Stimulated activated effector memory CD8-positive, alpha-beta T cell treated with anti-CD3 and anti-CD28 coated beads, Interleukin-12 subunit alpha, Interleukin-12 subunit beta, amount 100 ng/mL, for 72 hours (primary cell): ENCODE measurements at places on chromosomes 12 and 14.

- DNase-seq: no peak
These were observed 691.1 kb downstream of the FLRT2 start for GRCh38 chr14:86221000-86221399.

DNA sequence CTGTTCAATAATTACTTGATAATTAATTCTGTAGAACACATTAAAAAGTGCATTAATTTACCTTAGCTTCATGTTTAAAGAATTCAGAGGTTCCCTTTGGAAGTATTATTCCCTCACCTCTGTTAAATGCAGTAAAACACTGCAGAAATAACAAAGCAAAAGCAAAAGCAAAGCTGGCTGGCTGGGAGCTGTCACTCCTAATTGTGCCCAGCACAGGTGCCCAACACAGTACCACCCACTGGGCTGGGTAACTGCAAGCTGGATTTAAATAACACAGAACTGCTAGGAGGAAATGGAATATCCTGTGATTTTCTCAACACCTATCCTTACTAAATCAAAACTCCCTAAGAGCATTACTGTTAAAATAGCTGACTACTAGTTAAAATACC is 72.6 kb downstream of the SLC2A13 start:
- no peak for DNase-seq

DNA sequence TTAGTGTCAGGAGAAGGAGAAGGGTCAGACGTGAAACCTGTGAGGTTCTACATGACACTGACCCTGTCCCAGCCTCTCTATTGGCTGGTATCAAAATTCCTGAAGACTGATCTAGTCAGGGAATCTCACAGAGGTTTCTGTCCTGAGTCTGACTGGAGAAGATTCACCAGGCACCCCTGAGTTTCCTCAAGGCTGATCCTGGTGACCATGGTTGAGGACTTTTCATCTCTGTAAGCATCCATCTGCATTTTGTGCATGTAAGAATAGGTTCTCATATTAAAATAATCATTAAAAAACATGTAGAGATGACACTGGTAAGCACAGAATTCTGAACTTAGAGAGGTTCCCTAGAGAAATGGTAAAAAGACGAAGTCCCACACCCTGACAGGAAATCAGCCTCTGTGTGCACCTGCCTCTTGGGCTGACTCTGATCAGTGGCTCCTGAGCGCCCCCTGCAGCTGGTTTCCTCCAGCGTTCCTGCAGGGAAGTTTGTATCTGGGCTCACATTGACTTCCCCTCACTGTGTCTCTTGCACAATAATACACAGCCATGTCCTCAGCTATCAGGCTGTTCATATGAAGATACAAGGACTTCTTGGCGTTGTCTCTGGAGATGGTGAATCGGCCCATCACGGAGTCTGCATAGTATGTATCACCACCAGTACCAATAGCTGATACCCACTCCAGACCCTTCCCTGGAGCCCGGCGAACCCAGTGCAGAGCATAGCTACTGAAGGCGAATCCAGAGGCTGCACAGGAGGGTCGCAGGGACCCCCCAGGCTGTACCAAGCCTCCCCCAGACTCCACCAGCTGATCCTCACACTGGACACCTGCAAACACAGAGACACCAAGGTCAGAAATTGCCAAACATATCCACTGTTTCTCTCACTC is 991.9 kb downstream of the TMEM121 start:
- peak; percentile 90 for DNase-seq

GRCh38 chr12:121404734-121405133 is 4.8 kb downstream of the RNF34 start:
- no peak for DNase-seq

DNA sequence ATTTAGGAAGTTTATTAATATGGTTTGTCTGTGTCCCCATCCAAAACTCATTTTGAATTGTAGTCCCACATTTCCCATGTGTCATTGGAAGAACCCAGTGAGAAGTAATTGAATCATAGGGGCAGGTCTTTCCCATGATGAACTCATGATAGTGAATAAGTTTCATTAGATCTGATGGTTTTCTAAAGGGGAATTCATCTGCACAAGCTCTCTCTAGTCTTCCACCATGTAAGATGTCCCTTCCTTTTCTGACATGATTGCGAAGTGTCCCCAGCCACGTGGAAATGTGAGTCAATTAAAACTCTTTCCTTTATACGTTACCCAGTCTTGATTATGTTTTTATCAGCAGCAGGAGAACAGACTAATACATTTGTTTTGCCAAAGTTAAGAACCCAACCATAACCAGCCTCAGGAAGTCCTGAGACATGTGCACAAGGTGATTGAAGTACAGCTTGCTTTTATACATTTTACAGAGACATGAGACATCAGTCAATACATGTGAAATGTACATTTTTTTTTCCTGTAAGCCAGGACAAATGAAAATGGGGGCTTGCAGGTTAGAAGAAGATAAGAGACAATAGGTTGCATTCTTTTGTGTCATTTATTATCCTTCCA is 1136.7 kb downstream of the TMEM121 start:
- DNase-seq: no peak

DNA sequence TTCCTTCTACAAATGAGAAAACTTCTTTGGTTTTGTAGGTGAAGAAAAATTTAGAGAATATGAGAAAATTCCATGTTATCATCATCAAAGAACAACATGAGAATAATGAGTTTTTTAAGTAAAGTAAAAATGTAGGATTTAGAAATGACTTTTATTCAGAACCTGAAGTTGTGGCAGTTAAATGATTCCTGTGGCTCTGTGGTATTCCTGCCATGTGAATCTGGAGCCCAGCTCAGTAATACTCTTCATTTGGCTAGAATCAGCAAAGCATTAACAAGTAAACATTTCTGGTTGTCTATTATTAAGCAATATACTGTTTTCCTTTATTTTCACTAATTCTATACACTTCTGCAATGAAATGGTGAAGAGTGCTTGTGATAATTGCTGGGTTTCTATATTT is 95.6 kb upstream of the E2F7 start:
- no peak for DNase-seq

DNA sequence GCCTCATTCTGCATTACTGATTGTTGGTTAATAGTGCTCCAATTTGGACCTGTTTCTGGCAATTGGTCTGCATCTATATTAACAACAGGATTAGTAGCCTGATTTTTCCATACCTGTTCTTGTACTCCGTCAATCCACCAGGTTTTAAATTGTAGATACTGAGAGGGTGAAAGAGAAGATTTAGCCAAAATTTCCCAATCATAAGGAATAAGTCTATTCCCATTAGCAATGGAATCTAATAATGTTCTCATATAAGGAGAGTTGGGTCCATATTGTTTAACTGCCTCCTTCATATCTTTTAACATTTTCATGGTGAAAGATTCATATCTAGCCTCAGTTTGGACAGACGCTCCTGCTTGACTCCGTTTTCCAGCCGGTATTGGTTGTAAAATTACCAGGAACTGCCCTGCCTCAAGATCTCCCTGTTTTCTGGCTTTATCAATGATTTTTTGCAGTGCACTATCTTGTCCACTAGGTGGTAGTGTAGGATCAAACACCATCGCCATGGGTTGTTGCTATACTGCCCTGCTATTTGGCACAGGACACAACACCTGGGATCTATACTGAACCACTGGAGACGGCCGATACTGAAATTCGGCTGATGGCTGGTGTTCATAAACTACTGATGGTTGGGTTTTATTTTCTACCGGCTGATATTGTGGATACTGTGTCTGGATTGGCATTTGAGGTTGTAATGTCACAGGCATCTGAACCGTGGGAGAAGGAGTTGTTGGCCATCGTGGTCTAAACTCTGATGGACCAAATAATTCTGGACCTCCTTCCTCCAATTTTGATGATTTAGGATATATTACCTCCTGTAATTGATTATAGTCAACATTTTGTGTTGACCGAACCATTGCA is 25.2 kb downstream of the DHRS4L2 start:
- DNase-seq: peak; percentile 32

DNA sequence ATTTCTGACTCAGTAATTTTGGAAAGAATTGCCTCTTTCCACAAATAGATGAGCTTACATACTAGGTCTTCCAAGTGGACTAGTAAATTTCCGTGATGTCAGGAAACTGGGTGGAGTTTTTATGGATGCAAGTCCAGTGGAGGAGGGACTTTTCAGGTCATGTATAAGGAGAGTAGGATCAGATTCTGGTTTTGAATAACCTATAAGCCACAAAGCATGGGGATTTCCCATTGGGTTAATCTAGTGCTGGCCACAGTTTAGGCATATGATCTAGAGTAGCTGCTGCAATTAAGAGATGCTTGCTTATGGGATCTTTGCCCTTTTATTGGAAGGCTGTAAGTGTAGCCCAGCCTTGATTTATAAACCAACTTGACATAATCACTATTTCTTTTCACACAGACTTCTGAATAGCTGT is 33.8 kb downstream of the STK38L start:
- DNase-seq: peak; percentile 49

DNA sequence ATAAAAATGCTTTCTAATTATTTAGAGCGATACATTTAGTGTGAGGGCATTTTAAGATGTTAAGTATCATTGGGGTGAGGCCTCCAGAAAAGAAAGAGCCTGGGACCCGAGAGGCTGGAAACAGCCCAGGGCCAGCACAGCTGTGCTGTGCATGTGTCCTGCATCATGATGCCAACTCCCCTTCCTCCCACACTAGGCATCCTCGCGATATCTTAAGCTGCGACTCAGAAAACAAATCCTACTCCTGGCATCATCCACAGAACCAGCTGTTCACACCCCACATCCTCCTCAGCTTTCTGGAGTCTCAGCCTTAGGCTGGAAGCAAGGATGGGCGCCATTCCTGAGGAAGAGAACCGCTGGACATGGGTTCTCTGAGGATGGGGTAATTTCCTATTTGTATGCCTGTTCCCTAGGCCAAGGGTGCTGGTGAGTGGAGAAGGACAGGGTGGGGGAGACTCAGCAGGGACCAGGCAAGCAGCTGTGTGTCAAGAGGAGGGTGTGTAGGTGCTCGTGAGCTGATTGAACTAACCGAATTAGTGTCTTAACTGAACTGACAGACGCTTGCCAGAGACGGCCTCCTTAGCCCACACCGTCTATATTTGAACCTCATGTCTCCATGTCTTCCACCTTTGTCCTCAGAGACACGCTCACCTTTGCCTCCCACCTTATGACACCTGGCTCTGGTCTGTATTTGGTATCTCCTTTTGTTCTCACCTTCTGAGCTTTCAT is 15.6 kb upstream of the MCRS1 start:
- no peak for DNase-seq

DNA sequence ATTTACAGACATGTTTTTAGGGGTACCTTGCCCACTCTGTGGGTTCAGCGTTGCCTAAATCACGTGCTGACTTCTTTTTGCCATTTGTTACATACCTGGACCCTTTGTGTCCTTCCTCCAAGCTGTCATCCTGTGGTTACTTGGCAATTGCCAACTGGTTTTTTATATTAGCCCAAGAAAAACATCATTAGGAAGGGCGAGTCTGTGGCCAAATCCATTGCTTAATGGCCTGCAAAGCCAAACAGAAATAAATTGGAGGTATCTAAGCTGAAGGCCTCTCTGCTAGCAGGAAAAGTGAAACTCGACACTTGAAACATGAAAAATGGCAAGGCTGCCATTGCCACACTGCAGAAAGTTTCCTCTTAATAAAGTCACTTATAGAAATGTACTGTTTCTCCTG is 190.4 kb downstream of the NUAK1 start:
- no peak for DNase-seq

GRCh38 chr12:75819512-75819911 is 212.1 kb downstream of the PHLDA1 start:
- no peak for DNase-seq

- DNase-seq: no peak
These were observed 3.7 kb downstream of the EFS start for GRCh38 chr14:23361320-23361719.

GRCh38 chr12:41460906-41461305 is 272.8 kb downstream of the PDZRN4 start:
- no peak for DNase-seq

GRCh38 chr12:3244219-3244750 is 167.1 kb downstream of the TSPAN9 start:
- no peak for DNase-seq

DNA sequence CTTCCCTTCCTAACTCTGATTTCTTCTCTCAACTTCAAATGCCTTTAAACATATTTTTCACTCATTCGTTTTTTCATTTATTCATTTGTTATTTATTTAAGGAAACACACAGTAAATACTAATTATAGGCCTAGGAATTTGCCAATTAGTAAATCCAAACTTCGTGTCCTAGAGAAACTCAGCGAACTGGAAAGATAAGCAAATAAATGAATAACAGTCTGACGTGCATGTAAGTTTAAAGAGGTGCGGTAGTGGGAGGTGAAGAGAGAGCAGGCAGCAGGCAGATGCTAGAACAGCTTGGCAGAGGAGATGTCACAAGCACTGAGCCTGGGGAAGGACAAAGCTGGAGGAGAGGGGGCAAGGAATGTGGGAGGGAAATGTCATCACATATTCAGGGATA is 228.2 kb downstream of the DPY19L2 start:
- DNase-seq: no peak

DNA sequence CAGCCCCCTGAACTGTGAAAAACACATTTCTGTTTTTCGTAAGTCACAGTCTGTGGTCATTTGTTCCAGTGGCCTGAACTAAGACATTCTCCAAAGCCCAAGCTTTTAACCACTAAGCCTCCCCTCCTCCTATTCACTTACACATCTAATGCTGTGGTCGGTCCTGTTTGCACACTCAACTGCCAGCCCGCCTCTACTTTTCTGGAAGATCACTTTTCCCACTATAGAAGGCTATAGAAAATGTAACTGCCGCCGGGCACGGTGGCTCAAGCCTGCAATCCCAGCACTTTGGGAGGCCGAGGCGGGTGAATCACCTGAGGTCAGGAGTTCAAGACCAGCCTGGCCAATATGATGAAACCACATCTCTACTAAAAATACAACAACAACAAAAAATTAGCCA is 524.7 kb upstream of the TMEM132C start:
- DNase-seq: no peak

DNA sequence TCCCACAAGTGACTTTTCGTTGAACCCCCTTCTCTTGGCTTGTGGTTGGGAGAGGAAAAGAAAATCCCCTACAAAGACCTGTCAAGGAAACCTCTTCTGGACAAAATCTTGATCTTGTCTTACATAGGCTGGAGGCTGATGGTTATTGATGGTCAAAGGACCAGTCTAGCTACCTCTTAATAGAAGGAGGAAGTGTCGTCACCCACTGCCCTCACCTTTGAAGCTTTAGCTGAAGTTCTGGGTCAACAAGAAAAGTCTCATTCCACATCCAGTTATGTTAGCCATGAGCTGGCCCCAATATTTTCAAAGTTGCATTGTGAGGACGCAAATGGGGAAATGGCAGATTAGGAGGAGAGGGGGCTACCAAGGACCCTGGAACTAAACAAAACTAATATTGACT is 6.2 kb upstream of the KSR2 start:
- no peak for DNase-seq

- no peak for DNase-seq
These were observed 30.7 kb upstream of the DEGS2 start for GRCh38 chr14:100190126-100190525.

DNA sequence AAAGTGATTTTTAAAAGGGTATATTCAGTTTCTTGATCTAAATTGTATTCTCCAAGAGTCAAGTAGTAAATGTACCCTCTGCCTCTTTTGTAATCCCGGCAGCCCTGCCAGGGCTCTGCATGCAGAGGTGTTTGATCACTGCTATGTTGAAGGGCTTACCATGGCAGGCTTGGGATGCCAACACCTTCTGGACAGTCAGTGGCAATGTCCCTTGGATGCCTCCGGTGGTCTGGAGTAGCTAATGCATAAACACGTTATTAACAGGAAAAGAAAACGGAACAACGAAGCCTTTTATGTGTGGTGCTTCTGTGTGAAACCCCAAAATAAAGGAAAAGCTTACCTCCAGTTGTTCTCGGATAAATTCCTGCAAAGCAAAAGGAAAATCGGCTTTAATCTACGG is 19.9 kb downstream of the EIF2B2 start:
- DNase-seq: no peak

GRCh38 chr14:78605897-78606500 is 435.8 kb downstream of the NRXN3 start:
- no peak for DNase-seq

GRCh38 chr14:55855751-55856150 is 262.5 kb upstream of the PELI2 start:
- DNase-seq: no peak
